ENCODE measurements at places on chromosomes 2 and 18. TPM values are rescaled to one million over a fixed set of nuclear protein-coding genes. Genes with fewer than 3 reads are reported as not detected.
A peak's percentile ranks its signal among the peaks of the same experiment; 100 is the strongest.

GRCh38 chr2:190456833-190457232 lies 48.7 kb downstream of the MFSD6 start:
- no peak overlapping the region for H3K4me3 ChIP-seq
- H3K27ac ChIP-seq: no peak overlapping the region
- no peaks in the 10 kb centered on the region for H3K4me1 ChIP-seq
- no peaks in the 10 kb centered on the region for H3K27me3 ChIP-seq

- H3K4me3 ChIP-seq: no peak overlapping the region
- no peak for DNase-seq
- H3K27ac ChIP-seq: no peak overlapping the region
These were observed 8.6 kb upstream of the MALL start for GRCh38 chr2:110124038-110124825.

DNA sequence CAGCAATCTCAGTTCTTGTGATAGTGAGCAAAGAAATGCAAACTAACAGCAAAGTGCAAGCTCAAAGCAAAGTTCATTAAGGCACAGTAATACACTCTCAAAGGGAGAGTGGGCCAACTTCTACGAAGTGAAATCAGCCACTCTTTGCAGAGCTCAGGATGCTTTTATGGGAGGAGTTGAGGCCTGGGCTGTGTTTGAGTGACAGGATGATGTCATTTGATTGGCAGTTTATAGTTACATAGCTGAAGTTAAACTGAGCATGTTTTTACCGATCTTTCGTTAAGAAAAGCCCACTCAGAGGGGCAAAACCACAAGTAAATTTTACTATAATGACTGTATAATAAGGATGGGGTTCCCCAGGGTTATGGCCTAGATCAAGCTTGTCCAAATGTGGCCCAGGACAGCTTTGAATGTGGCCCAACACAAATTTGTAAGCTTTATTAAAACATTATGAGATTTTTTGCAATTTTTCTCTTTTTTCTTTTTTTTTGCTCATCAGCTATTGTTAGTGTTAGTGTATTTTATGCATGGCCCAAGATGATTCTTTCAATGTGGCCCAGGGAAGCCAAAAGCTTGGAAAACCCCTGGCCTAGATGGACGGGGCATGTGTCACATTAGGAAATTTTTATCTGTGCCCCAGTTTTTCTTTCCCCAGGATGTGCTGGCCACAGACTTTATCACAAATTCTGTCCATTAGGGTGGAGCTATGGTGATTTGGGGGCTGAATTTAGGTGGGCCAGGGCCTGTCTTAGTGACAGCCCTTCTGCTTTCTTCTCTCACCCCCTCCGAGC lies 8.3 kb upstream of the DNAH7 start:
- peaks cover 13% of the 10 kb centered on the region for H3K4me1 ChIP-seq
- DNase-seq: no peak
- H3K27ac ChIP-seq: no peak overlapping the region
- no peak overlapping the region for H3K4me3 ChIP-seq
- no peaks in the 10 kb centered on the region for H3K36me3 ChIP-seq
- no peaks in the 10 kb centered on the region for H3K27me3 ChIP-seq

DNA sequence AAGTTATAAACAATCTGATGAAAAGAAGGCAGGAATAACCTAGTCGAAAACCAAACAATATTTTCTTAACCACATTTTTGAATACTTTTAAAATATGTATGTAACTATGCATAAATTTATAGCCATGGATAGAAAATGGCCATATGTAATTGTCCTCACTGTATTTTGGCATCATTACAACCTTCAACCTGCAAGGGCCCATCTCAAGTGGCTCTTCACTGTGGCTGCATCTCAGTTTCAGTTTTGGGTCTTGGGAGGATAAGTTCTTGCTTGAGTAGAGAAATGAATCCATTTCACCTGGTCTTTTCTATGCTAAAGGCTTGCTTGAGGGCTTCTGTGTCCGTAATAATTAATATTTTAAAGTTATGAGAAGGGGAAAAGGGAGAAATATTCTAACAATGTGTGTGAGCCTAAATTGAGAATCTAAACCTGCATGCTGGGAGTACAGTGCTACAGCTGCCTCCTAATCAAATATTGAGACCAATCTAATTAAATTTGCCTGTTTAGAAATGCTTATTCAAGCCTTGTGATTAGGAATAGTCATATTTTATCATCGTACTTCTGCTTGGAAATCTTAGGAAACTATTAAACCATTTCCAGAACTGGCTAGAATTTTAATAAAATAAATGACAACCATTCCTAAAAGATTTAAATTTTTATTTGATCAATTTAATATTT lies 92.5 kb downstream of the EML4 start:
- no peaks in the 10 kb centered on the region for H3K36me3 ChIP-seq
- no peaks in the 10 kb centered on the region for H3K27me3 ChIP-seq
- no peak overlapping the region for H3K27ac ChIP-seq
- H3K4me3 ChIP-seq: no peak overlapping the region
- DNase-seq: no peak
- H3K4me1 ChIP-seq: no peaks in the 10 kb centered on the region

The DYNAP gene
- not detected for total RNA-seq

The POTEI gene
- total RNA-seq: 1.9 TPM

GRCh38 chr2:210224941-210225672 lies at the start of gene ACADL:
ACADL (minus strand) TSS chr2:210225447; CDS start chr2:210225263, 184 bp downstream.
- no peaks in the 10 kb centered on the region for H3K4me1 ChIP-seq
- H3K36me3 ChIP-seq: no peaks in the 10 kb centered on the region
- peak; percentile 76 for DNase-seq
- H3K27ac ChIP-seq: no peak within 1 kb of the TSS
- peak within 1 kb of the TSS; percentile 70 for H3K4me3 ChIP-seq
- peaks cover 32% of the 10 kb centered on the region for H3K27me3 ChIP-seq

- H3K27ac ChIP-seq: no peak overlapping the region
- no peak for DNase-seq
- H3K36me3 ChIP-seq: no peaks in the 10 kb centered on the region
- no peaks in the 10 kb centered on the region for H3K4me1 ChIP-seq
- H3K27me3 ChIP-seq: peaks cover 5% of the 10 kb centered on the region
These were observed 62.9 kb downstream of the PDCL3 start for GRCh38 chr2:100625717-100626116.

DNA sequence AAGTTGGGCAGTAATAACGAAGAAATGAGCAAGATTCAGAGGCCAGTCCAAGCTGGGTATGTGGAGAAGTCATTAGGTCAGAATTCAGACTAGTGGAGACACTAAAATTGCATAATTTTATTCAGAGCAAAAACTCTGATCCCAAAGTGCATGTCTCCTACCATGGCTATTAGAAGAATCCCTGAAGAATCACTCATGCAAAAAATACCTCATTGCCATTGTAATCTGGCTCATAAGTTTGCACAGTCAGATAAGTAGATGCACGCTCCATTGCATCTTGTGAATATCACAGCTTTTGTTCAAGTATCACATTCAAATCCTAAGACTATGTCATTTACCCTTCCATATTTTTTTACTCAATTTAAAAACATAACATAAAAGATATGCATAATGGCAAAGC lies 692.2 kb upstream of the KLHL29 start:
- H3K27ac ChIP-seq: no peak overlapping the region
- no peak for DNase-seq
- no peaks in the 10 kb centered on the region for H3K36me3 ChIP-seq
- H3K27me3 ChIP-seq: no peaks in the 10 kb centered on the region
- H3K4me3 ChIP-seq: no peak overlapping the region

DNA sequence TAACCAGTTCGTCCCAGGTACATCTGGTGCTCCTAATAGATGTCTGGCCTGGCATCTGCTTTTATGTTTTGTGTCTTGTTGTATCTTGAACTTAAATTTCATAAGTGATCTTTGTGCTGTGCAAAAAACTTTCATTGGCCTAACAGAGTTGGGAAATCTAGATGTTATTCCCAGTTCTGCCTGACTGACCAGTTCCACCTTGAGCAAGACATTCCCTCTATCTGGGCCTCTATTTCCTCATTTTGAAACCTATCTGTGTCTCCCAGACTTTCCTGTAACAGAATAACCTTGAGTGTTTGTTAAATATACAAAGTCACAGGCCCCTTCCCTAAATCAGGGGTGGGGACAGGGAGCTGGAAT lies 90.5 kb upstream of the MSH2 start:
- H3K27ac ChIP-seq: peak overlapping the region; percentile 89
- peaks cover 42% of the 10 kb centered on the region for H3K4me1 ChIP-seq
- no peak overlapping the region for H3K4me3 ChIP-seq
- no peaks in the 10 kb centered on the region for H3K36me3 ChIP-seq

The APCDD1 gene
- total RNA-seq: 80.8 TPM

- no peak for DNase-seq
- no peaks in the 10 kb centered on the region for H3K4me1 ChIP-seq
- no peaks in the 10 kb centered on the region for H3K36me3 ChIP-seq
These were observed 19.5 kb downstream of the TRAF3IP1 start for GRCh38 chr2:238339814-238340213.

The NRP2 gene
- total RNA-seq: 60.2 TPM

- H3K4me3 ChIP-seq: no peak overlapping the region
- no peaks in the 10 kb centered on the region for H3K36me3 ChIP-seq
- peak; percentile 58 for DNase-seq
- no peaks in the 10 kb centered on the region for H3K27me3 ChIP-seq
- H3K4me1 ChIP-seq: no peaks in the 10 kb centered on the region
- H3K27ac ChIP-seq: no peak overlapping the region
These were observed 329.5 kb downstream of the PAX3 start for GRCh38 chr2:221969087-221969829.

The HES6 gene
- total RNA-seq: 17.8 TPM

DNA sequence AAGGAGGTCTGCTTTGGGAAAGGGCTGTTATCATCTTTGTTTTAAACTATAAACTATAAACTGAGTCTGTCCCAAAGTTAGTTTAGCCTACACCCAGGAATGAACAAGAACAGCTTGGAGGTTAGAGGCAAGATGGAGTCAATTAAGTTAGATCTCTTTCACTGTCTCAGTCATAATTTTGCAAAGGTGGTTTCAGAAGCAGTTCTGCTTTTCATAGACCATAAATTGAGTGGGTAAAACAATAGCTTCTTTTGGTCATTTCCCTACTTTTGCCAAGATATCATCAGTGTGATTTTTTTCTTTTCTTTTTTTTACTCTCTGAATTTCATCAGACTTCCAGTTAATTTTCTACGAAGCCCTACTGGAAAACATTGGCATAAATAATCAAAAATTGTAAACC lies 117.0 kb downstream of the AP1S3 start:
- no peaks in the 10 kb centered on the region for H3K36me3 ChIP-seq
- peaks cover 7% of the 10 kb centered on the region for H3K4me1 ChIP-seq
- H3K4me3 ChIP-seq: no peak overlapping the region
- no peak for DNase-seq
- H3K27ac ChIP-seq: no peak overlapping the region

GRCh38 chr2:133993160-133993559 lies 260.7 kb upstream of the MGAT5 start:
- H3K27ac ChIP-seq: no peak overlapping the region
- H3K4me1 ChIP-seq: no peaks in the 10 kb centered on the region
- peak; percentile 23 for DNase-seq
- no peak overlapping the region for H3K4me3 ChIP-seq
- H3K27me3 ChIP-seq: peaks cover 9% of the 10 kb centered on the region

The C2orf68 gene
- total RNA-seq: 21.6 TPM

DNA sequence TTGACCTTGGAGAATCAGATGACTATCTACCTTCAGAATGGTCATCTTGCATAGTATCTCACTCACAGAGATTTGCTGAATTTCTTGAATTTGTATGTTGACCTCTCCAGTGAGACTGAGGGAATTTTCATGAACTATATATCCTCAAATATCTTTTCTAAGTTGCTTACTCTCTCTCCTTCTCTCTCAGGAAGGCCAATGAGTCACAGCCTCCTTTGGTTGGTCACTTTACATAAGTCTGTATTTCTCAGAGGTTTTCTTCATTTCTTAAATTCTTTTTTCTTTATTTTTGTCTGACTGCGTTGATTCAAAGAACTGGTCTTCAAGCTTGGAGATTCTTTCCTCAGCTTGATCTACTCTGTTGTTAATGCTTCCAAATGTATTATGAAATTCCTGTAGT lies 51.7 kb downstream of the VIT start:
- no peak overlapping the region for H3K4me3 ChIP-seq
- no peak overlapping the region for H3K27ac ChIP-seq
- no peaks in the 10 kb centered on the region for H3K27me3 ChIP-seq
- no peaks in the 10 kb centered on the region for H3K36me3 ChIP-seq
- H3K4me1 ChIP-seq: no peaks in the 10 kb centered on the region

The TOGARAM2 gene
- 0.47 TPM for total RNA-seq

GRCh38 chr2:51031021-51031780 lies 731 bp downstream of the NRXN1 start:
- H3K27me3 ChIP-seq: peaks cover 44% of the 10 kb centered on the region
- H3K27ac ChIP-seq: no peak overlapping the region
- H3K4me3 ChIP-seq: no peak overlapping the region
- DNase-seq: no peak

DNA sequence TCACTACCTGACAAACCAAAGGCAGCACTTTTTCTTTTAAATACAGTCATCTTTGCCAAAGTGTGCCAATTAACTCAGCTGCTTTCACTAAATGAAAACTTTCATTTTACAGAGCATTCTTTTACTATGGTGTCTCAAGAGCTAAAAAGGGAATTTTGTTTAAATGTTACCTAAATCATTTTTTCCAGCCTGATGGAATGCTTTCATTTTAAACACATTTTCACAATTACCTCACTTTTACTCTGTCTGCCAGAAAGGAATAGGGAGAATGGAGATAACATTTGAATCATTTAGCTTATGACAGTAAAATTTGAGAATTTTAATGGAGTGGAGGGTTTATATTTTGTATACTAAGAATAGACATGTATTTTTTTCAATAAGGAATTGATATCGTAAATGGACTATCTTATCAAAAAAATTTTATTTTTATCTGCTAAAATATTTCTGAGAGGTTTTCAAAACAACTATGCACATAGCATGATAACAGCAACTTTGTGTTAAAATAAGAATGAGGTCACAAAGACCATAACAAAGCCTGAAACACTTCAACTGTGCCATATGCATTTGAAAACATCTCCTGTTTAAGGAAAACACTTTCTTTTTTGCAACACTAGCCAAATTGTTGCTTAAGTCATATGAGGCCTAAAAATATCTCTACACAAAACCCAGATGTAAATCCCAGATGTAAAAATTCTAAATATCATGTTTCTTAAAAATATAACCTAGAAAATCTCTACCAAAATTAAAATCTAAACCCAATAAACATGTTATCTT lies 769.9 kb upstream of the FSHR start:
- no peaks in the 10 kb centered on the region for H3K36me3 ChIP-seq
- no peaks in the 10 kb centered on the region for H3K27me3 ChIP-seq
- H3K27ac ChIP-seq: no peak overlapping the region

Data from hepatocyte (in vitro differentiated cells).